ENCODE measurements at places on chromosomes 2 and 18.

- no peak for DNase-seq
Measured at GRCh38 chr2:119929537-119929936, 83.3 kb upstream of the EPB41L5 start.

DNA sequence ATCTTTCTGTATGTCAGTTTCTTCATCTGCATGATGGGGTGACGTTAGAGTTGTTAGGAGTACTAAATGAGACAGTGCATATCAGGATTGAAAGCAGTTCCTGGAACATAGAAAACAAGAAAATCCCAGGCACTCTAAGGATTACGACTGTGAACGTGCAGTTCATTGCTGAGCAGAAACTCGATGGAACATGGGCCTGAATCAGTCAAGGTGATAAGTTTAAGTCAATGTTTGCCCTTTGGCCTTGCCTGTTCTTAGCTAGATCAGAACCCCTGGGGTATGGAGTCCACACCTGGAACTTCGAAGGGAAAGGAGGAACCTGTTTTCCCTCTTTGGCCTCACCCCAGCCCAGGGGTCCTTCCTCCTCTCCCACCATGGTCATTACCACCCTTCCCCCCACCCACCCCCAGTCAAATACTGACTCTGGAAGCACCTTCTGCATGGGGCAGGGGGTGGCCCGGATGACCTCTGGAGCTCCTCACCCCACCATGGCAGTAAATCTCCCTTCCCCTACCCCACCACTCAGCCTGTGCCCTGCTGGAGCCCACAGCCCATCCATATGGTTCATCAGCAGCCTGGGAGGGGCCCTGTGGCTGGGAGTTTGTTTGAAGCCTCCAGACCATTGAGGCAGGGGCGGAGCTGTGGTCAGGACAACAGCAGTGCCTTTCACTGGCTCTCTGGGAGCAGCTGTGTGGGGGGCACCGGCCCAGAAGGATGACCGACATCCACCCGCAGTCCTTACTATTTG is 164.1 kb downstream of the SMAD7 start:
- no peak for DNase-seq

DNA sequence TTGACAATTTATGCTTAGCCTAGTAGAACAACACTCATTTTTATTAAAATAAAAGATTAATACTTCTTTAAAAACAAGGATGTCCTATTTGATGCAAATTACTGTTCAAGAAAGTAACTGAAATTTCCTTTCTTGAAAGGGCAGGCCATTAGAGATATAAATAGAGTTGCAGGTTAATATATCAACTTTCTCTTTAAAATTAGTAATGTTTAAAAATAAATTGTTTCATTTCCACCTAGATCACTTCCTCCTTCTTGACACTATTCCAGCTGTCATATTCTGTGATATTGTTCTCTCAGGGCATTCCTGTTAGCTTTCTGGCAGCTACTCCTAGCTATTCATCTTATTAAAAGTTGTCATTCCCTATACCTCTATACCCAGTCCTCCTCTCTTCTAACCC is 357.9 kb upstream of the NRP2 start:
- DNase-seq: no peak

DNA sequence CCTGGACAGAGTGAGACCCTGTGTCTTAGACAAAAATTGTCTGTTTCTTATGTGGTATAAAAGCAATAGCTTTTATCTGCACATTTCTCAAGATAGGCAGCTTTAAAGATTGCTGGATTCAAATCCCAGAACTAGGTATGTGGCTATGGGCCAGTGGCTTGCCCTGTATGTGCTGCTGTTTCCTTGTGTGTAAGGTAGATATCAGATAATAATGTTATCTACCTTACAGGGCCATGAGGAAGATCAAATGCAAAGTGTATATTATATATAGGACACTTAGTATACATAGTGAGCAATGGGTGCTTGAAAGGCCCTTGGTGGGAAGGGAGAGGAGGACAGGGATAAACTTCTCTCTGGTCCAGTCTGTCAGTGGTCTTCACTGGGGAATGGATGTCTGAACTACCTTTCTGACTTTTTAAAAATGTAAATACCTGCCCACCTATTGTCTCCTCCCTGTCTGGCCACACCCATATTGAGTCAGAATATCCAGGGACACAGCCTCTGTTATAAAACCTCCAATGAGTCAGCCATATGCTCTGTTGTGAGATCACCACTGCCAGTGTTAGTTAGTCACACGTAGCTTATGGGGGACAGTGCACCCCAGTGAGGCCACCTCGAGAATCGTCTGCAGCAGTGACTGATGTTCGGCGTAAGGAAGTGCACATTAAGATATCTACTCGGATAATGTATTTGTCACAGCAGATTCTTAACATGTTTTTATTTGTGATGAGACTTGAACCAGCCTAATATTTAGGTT is 383.4 kb downstream of the PTPRM start:
- DNase-seq: no peak

DNA sequence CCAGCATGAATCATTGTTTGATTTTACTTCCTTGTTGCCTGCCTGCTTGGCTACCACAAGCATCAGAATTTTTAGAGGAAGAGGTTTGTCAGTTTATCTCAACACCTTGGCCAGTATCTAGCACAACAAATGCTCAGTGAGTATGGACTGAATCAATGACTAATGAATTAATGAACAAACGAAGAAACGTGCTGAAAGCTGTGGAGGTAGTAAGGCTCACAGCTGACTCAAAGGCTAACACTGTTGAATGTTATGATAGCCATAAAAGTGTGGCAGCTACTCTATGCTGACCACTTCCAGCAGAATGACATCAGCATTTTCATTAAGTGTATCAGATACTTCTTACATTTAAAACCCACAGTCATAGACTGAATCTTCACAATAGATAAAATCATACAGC is 543.4 kb downstream of the IRS1 start:
- DNase-seq: no peak

DNA sequence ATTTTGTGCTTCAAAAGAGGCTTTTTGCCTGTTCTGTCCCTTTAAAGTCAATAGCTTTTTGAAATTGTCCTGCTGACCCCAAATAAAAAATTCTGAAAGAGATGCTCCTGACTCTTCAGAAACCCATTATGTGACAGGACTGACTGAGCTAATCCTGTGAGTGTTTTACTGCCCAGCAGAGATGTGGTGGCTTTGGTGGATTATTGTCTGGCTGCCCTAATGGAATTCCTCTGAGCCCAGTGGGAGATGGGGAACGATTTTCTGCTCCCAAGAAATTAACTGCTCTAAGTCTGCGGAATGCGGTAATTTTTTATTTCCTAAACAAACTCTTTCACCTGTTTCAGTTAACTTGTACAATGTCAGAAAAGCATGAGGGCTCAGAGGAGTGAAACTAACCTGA is 258.2 kb downstream of the IKZF2 start:
- no peak for DNase-seq

DNA sequence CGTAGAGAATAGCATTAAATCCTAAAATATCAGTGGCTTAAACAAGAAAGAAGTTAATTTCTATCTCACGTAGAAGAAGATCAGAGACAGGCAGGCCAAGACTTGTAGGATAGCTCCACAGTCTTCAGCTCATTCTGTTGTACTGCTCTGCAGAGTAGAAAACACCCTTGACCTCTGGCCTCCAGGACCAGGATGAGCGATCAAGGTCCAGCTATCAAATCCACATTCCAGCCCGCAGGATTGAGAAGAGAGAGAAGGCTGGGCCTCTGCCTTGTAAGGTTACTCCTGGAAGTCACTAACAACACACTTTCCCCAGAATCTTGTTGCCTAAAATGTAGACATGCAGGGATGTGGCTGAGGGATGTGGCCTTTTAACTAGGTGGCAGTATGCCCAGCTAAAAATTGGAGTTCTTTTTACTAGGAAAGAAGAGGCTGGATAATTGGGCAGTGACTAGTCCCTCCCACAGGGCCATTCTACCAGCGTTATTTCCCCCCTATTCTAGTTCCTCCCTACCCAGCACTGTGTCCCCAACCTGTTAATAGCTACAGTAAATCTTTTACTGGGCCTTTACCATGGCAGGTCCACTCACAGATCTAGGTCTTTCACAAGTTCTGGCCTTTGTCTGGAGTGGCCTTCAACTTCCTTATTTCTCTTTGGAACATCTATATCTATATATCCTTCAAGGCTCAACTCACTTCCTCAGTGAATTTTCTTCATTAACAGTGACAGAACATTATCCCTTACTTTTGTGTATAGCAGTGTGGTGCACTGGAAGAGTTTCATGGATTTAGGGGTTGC is 165.0 kb downstream of the DIS3L2 start:
- no peak for DNase-seq

- no peak for DNase-seq
Measured at GRCh38 chr2:197170208-197170607, 140.4 kb downstream of the ANKRD44 start.

DNA sequence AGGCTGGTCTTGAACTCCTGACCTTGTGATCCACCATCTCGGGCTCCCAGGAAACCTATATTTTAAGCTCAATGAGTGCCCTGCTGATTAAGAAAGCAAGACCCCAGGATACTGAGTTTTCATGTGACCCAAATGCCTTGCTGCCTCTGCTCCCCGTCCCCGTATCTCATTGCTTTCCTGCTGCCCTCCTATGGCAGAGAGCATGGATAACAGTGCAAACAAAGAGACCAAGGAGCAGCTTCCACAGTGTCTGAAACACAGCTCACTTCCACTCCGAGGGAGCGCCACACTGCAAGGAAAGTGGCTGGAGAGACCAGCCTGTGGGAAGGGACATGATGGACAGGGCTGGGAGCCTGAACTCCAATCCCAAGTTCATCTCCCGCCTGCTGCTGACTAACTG is 246.8 kb downstream of the TMEM182 start:
- no peak for DNase-seq

- no peak for DNase-seq
Measured at GRCh38 chr2:118387509-118387908, 299.2 kb downstream of the INSIG2 start.

DNA sequence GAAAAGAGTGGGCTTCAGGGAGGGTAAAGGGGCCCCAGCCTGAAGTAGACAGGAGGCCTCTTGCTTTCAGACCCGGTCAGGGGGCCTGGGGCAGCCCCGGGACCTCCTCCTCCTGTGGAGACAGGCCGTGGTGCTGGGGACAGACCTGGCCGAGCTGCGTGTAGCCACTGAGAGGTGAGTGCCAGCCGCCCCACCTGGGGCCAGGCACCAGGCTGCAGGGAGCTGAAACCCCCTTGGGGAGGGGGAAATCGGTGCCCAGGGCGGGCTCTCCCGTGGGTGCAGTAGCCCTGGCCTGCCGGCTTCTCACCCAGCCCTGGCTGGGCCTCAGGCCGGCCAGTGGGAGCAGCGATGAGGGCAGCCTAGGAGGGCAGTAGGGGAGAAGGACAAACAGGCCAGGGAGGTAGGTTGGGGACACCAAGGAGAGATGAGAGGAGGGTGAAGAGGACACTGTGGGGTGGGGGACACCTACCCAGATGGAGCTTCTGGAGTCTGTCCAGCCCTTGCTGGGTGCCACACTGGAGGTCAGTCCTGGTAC is 24.0 kb downstream of the CROCC2 start:
- no peak for DNase-seq

- DNase-seq: no peak
Measured at GRCh38 chr18:77015169-77015568, 117.4 kb downstream of the MBP start.

DNA sequence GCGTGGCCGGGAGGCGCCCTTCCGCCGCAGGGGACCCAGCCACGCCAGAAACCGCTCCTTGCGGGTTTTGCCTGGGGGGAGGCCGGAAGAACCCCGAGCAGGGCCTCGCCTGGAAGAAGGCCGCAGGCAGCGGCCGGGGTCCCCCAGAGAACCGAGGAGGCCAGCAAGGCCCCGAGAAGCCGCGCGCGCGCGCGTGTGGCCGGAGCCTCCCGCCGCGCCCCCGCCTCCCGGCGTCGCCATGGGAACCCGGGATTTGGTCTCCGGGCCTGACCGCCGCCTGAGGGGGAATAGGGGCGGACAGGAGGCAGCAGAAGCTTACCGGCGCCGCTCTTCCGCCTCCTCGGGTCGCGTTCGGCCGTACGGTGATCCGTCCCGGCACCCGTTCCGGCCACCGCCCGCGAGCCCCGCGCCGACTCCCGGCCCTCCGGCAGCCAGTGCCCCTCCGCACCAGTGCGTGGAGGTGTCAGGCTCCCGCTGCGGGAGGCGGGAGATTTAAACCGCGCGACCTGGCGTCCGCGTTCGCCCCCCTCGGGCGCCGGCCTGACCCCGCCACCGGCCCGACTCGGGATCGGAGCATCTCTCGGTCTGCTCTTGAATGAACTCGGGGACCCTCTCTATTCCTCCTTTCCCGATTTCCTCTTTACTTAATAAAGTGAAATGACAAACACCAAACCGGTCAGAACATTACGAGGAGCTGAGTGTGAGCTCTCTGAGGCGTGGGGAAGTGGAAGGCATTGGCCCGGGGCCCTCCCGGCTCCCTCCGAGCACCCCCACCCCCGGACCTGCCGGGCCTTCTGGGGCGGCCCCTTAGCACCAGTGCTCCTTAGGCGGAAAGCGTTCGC is at the start of gene ICA1L:
ICA1L (minus strand) TSS at position 467 of the 842 bp plus-strand sequence. CDS start 42,757 bp downstream, outside the sequence.
- no peak for DNase-seq

- DNase-seq: no peak
Measured at GRCh38 chr2:59233920-59234319, 992.8 kb upstream of the FANCL start.

DNA sequence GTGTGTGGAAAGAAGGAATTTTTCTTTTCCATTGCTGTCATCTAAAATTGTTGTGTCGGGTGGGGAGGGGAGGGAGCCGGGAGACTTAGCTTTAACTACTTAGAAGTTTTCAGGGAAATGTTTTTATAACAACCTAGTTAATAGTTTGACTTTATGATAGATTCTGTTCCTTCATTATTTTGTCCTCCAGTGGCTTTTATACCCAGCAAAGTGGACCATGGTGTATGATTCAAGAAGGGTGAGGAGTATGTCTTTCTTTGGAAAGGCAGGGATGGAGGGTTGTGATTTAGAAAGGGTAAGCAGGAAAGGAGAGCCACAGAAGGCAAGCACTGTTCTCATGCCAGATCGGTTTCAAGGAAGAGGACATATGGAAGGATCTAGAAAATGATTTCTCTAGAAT is 261.8 kb downstream of the NEDD4L start:
- DNase-seq: no peak

- DNase-seq: no peak
Measured at GRCh38 chr18:9404565-9405060, 70.0 kb downstream of the TWSG1 start.

- DNase-seq: no peak
Measured at GRCh38 chr2:75705921-75706320, 4.8 kb downstream of the GCFC2 start.

DNA sequence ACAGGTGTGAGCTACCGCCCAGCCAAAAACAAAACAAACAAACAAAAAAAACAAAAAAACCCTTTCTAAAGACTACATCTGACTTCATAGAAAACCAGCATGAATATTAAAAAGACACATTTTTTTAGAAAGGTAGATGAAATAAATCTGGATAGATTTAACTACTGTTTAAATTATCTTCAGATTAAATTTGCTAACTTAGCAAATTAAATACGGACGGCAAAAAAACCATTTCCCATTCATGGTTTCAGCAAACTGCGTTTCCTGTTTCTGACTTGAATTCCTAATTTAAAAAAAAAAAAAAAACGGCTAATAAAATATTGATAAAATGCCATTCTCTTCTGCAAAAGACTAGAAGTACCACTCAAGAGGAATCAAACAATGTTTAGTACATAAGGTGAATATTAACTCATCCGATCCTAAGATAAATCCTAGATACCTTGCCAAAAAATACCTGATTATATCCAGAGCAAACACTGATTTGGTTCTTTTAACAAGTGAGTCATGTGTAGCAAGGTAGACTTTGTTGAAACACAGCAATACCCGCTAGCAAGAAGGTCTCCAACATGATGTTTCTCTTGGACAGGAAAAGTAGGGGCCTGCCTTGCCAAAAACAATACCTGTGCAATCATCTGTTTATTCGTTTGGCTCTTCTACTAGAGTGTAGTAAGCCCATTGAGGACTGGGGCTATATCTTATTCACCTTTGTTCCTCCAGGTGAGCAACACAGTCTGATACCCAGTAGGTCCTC is 96.2 kb downstream of the BARD1 start:
- DNase-seq: no peak

GRCh38 chr18:71831039-71831438 is 713.1 kb downstream of the CBLN2 start:
- DNase-seq: no peak

All from SIG-M5 (cell line).